C1 segment of cervical spinal cord (tissue), 14 donors: ENCODE measurements at places on chromosomes 2 and 18.

GRCh38 chr2:125313806-125314205, 1288.7 kb downstream of the CNTNAP5 start:
- DNase-seq, result no peak

DNA sequence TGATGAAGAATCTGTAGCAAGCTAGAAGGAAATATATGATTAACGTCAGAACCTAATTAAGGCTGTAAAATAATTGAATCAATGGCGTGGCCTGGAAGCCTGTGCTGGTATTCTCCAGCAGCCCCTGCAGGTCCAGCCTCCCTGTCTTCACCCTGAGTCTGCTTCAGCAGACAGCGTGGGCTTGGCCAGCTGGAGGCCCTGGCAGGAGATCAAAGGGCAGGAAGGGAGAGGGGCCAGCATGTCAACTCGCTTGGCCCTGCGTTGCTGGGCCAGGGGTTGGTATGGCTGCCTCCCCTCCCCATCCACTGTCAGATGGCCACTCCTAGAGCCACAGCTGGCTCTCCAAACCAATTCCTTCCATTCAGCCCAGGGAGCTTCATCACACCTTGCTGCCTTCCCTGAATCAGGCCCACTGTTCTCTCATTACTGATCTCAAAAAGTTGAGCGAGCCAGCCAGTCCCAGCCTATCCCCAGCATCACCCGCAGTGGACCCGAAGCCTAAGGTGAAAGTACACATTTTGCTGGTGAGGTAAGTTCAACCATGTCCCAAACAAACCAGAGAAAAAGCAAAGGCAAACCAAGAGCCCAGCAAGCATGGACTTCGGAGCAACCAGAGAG, 228.4 kb upstream of the AGAP1 start:
- DNase-seq, result no peak

- no peak for DNase-seq
Measured at GRCh38 chr2:227204452-227204851, 40.0 kb downstream of the COL4A3 start.

GRCh38 chr2:97812931-97813330, 99.6 kb downstream of the ZAP70 start:
- no peak for DNase-seq

DNA sequence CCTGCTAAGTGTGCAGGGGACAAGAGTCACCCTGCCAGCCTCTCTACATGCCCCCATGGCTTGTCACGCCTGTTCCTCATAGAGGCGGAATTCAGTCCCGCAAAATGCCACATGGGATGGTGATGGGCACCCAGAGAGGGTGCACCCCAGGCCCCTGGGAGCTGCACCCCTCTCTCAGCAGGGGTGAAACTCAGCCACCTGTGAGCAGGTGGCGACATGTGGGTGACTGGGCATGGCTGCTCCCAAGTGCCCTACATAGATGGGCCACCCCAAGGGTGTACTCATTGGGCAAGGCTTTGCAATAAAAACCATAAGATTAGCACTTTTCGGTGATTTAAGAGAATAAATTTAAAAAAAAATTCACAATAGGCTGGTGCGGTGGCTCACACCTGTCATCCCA, 6.3 kb downstream of the HS6ST1 start:
- DNase-seq, result no peak

DNA sequence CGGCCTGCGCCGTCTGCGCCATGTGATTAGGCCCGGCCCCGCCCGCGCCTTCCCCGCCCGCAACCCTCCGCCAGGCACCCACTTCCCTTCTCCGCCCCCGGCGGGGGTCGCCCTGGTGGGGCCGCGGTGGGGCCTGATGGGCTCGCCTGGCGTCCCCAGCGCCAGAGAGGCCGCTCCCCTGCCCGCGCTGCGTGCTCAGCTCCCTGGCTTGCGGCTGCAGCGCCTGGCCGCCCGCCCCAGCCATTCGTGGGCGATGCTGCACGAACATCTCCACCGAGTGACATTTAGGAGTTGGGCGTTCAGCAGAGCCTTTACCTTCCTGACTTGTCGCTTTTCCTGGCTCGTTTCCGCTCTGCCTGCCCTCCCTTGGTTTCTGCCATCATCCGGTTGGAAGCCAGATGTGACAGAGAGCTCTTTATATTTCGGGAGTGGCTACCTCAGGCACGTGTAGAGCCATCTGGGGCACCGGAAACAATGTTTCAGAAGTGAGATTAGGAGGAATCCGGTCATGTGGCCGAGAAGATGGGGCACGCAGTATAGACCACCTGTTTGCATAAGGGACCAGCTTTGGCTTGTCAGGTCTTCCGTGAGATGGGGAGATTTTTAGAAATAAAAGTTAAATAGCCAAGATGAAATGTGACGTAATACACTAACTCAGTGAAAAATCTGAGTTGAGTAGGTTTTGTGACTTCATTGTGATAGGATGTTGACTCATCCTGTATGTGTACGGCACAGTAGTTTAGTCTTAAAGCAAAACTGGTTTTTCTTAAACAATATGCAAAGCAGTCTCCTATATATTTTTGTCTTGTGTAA, 1.2 kb downstream of the GLS start:
- peak; percentile 62 for DNase-seq

DNA sequence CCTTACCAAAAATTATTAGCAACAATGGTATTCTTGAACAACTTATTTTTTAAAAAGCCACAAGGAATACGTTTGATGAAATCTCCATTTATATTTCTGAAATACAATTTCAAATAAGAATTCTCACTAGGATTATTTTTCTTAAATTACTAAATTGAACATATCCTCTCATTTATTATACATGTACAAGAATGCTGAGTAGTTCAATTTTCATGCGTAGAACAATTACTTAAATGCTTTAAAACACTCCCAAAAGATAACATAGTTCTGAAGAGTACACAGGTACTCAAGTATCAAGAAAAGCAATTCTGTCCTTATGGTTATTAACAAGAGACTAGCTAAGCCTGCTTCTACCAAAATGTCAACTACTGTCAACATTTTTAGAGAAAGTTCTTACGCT, 268.1 kb downstream of the ZNF385B start:
- DNase-seq, result no peak

- no peak for DNase-seq
Measured at GRCh38 chr2:55155764-55156281, 76.3 kb downstream of the CLHC1 start.

DNA sequence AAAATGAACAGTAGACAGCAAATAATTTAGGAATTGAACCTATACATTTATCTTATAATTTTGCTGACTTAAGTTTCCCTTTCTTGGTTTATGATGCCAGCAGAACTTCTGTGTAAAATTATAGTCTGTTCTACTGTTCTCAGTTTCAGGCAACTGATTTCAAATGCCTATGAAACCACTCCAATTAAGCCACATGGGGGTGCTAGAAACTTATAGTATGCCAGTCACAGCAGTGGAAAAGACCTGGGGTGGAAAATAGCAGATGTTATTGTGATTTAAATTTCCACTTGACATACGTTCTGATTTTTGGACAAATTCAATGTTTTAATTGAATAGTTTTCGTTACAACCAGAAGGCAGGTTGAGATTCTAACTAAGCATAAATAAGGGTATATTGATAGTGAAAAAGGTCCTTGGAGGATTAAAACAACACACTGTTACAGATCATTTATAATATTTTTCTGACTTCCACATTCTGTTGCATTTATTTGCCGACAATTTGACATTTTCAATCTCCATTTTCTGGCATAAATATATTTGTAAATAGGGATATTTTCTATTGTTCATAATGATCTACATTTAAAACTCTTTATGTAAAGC, 61.4 kb downstream of the CPS1 start:
- no peak for DNase-seq

DNA sequence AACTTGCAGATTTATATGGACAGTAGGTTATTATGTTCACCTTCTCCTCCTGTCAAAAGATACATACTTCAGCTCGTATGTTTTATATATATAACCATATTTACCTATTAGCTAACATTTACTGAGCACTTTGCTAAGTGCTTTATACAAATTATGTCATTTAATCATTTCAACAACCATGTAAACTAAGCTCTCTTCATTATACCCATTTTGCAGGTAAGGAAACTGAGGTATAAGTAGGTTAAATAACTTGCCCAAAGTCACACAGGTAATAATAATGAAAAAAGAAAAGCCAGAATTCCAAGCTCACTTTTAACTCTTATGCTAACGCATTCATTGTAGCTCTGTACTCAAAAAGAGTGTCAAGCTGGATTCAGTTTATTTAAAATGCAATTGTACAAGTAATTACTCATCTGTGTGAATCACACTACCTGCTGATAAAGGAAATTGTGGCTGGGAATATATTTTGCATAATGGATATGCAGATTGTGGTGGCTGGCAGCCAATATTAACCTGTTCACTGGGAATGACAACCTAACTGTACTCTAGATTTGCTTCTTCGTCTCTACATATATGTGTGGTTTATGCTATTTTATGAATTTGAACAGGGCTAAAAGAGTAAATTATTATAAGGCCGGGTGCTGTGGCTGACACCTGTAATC, 20.6 kb downstream of the SLC16A14 start:
- no peak for DNase-seq

- no peak for DNase-seq
Measured at GRCh38 chr18:45958027-45958426, 9.1 kb downstream of the EPG5 start.

- DNase-seq, result no peak
Measured at GRCh38 chr2:176160251-176160985, 3.3 kb downstream of the HOXD3 start.

- DNase-seq, result no peak
Measured at GRCh38 chr2:222946700-222947287, 86.0 kb downstream of the ACSL3 start.

DNA sequence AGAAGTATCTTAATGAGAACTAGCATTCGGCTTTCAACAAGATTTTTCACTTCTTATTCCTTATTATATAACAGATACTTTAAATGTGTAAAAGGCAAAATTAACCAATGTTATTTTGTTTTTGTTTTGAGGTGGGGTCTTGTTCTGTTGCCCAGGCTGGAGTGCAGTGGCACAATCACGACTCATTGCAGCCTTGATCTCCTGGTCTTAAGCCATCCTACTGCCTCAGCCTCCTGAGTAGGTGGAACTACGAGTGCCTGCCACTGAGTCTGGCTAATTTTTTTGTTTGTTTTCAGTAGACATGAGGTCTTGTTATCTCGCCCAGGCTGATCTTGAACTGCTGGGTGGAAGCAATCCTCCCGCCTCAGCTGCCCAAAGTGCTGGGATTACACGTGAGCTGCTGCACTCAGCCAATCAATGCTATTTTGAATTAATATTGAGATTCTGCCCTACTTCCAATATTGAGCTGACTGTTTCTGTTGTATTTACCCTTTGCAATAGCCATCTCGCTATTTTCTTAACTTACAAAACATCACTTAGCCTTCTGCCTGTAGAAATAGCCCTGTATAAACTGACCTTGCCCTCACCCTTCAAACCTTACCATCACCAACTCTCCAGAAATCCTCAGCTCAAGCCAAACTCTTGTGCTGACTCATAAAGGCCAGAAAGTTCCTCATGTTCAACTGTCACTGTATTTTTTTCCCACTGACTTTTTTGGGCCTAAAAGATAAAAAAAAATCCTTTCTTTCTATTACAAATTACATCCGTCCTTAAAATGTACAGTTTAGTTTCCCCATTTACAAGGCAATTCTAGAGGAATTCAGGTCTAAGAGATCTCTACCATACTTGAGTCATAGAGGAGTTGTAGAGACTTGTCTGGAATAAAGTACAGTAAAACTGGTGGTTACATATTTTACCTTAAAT, 94.3 kb downstream of the OLA1 start:
- DNase-seq, result no peak

DNA sequence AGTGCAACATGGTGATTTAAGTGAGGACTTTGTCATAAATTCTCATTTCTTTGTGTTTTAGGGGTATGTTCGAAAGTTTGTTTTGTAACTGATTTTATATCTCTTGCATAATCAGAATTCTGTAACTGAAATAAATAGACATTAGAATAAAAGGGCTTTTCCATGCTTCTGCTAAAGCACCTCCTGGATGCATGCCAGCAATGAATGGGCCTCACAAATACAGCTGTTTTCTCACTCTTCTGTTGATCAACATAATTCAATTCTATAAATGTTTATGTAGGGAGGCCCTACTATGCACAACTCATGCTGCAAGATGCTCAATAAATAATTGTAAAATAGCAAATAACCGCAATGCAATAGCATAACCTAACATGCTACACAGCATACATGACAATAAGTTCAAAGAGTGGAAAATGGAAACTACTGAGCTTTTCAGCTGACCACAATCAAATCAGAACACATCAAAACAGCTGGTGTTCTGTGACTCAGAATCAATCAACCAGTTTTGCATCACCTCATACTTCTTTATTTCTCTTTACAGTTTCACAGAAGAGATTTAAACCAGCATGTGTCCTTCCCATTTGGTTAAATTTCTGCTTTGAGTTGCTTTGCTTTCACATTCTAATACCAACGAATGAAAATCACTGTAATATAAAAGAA, 11.0 kb downstream of the CDH7 start:
- no peak for DNase-seq

DNA sequence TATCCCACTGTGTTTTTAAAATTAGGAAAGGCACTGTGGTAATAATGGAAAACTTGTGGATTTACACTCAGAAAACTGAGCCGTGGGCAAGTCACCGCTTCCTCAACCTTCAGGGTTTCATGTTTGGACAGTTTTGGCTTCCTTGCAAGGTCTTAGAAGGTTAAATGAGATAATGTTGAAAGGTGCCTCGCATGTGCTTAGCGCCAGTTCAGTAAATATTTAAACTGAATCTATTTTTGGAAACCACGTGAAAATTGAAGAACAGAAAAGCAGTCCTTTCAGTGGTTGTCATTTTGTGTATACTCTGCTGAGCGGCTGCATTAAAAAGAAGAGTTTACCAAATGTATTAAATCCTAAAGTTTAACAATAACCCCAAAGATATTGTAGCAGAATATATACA, 15.2 kb upstream of the AGAP1 start:
- DNase-seq, result no peak

DNA sequence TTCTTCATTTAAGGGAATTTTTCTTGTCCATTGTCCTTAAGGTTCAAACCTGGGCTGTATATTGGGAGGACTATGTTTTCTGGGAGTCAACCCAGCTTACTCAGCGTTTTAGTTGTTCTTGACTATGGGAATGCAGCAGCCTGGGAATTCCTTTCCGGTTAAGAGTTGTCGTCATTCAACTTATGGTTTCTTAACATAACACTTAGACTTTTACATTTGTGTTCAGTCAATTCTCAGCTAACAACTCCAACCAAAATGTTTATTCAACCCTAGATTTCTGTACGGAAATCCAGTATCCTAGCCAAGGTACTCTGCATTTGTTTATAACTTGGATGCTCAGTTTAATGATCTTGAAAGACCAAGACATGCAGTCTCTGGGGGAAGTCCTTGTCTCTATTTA, 960.9 kb downstream of the CBLN2 start:
- DNase-seq, result no peak
